ENCODE measurements at places on chromosomes 13 and 19.

GRCh38 chr19:19033176-19033425 lies 216 bp downstream of the SUGP2 start:
- no peak for DNase-seq

- no peak for DNase-seq
Observed at GRCh38 chr13:62433660-62434059, 1018.0 kb upstream of the PCDH20 start.

DNA sequence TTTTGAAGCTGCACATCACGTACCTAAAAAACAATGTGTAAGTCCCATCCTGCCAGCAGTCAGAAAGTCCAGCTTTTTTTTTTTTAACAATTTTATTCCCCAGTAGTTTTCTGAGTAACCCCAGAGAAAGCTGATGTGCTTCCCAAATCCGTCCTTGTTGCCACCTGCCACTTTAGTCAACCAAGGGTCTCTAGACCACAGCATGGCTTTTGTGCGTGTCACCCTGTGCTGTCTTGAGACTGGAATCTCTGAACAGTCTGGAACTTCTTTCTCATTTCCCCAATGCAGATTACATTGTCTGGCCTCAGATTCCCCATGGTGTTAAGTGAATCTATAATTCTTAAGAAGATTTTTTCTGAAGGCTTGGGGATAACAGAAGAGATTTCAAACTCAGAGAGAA lies 289.2 kb upstream of the KLF12 start:
- no peak for DNase-seq

DNA sequence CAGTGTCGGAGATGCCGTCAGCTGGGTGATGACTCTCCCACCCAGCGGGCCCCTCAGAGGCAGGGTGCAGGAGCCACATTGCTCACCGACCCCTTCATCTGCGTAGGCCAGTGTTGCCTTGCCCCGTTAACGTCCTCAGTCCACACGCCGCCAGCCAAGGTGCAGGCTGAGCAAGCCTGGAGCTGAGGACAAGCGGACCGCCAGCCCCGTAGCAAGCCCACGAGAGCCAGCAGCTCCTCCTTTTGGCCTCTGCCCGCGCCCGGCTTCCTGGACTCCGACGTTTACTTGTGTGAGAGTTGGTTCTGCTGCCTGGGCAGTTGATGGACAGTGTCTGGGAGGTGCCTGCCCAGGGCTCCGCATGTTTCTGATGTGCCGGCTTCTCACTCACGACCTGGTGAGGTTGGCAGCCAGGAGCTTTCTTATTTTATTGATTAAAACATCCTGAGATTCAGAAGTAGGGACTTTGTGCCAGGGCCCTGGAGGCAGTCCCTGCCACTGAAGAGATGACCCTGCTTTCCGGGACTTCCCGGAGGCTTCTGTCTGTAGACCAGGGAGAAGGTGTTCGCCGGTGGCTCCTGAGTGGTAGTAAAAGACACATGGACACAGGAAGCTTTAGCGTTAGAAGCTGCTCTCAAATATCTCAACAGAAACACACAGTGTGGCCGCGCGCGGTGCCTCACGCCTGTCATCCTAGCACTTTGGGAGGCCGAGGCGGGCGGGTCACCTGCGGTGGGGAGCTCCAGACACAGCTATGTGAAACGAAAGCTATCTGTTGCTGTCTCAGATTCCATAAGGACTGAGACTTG lies 5.8 kb downstream of the DAZAP1 start:
- no peak for DNase-seq

- no peak for DNase-seq
Observed at GRCh38 chr19:29643361-29643935, 21.8 kb upstream of the PLEKHF1 start.
